ENCODE measurements at places on chromosomes 16 and 17.

DNA sequence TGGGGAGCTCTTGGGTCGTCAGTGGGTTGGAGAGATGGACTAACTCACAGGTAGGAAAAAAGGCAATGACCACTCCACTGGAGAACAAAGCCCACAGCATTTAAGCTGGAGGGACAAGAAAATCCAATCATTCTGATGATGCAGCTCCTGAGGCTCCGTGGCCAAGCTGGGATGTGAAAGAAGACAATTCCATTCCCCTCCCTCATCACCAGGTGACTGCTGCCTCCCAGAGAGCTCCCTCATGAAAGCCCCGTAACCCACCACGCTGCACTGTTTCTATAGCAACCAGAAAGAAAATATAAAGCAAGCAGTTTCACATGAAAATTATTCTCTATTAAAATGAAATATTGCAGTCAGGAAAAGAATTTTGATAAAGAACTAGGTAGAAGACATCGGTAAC lies 15.2 kb downstream of the ANKRD11 start:
- no peak for DNase-seq

DNA sequence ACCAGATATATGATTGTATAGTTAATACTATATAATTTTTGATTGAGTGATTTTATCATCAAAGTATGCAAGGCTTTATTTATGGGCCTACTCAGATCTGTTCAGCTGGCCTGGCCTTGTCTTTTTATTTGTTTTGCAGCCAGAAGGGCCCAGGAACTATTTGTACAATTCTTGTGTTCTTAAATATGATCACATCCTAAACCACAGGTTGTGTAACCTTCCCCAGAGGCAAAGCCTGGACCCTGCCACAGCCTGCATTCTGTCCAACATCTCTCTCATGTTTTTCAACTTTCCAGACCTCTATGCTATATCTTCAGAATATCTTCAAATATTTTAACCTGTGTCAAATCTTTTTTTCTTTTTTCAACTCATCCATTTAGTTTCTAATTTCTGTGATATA lies 410.4 kb upstream of the MON1B start:
- no peak for DNase-seq

- no peak for DNase-seq
Observed at GRCh38 chr17:72614476-72614870, 478.0 kb downstream of the SLC39A11 start.

- no peak for DNase-seq
Observed at GRCh38 chr16:9860876-9861275, 321.4 kb downstream of the GRIN2A start.

- no peak for DNase-seq
Observed at GRCh38 chr17:76701471-76701967, 9.2 kb downstream of the MXRA7 start.

DNA sequence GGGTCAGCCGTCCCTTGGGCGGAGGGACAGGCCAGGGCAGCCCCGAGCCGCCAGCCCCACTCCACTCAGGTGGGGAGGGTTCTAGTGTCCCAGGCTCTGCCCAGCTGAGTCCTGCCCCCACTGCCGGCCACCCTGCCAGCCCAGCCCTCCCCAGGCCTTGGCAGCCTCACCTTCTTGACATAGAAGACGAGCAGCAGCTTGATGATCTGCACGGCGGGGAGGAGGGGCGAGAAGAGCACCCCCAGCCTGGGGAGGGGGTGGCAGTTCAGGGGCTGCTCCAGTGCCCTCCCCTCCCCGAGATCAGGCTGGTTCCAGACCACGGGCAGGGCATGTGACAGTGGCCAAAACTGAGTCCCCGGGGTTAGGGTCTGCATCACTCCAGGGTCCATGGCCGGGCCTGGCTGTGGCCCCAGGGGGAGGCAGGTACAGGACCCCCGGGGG lies 9.7 kb downstream of the TMC6 start:
- no peak for DNase-seq

- DNase-seq = no peak
Observed at GRCh38 chr17:68710976-68711375, 109.8 kb upstream of the FAM20A start.
